ENCODE measurements at places on chromosomes 7 and 10.

- DNase-seq = no peak
Measured at GRCh38 chr7:128378637-128379036, 17.1 kb upstream of the PRRT4 start.

DNA sequence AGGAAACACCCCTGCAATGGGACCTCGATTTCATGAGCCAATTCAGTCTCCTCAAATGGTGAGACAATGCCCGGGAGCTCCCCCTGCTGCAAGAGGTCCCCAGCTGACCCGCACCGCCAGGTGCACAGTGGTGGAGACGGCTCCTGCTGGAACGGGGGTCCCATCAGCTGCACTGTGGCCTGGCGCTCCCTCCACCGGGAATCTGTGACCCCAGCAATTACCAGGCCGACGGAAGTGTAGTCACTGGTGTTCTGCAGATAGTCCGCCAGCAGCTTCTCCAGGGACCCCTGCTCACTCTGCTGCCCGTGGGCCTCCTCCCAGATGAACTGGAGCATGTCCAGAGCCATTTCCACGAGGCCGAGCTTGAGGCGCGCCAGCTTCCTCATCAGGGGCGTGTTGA, 64.9 kb upstream of the NKX6-2 start:
- peak; percentile 6 for DNase-seq

DNA sequence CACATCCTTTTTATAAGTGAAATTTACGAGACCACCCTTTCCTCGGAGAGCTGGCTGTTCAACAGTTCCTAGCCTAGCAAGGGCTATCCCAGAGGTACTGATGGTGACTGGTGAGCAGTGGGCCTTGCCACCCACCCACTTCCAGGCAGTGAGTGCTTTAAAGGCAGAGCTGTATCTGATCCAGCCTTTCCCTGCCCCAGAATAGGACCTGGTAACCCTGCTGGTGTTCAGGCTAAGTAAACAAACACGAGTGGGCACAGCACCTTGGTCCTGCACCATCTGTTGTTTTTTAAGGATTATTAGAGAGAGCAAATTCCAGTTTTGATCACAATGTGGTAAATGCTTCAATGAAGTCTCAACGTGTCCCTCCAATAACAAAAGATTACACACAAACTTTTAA, 75.7 kb downstream of the COBL start:
- no peak for DNase-seq

DNA sequence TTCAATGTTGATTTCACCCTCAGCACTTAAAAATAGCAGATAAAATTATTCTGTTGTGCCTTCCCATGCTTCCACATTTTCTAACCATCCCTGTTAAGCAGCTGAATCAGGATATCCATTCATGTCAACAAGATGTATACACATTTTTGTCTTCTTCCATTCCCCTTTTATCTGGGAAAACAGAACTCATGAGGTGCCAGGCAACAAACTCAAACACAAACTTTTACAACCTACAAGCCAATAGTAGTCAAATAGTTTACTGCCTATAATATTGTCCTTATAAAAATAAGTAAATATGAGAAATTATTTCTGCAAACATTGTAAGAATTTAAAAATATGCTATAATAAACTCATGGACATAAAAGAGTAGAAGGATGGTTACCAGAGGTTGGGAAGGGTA, 1569.8 kb downstream of the REEP3 start:
- no peak for DNase-seq

GRCh38 chr10:114038819-114039218, 4.8 kb upstream of the ADRB1 start:
- no peak for DNase-seq
